ENCODE measurements at places on chromosomes 6 and 20. TPM values are rescaled to one million over a fixed set of nuclear protein-coding genes. Genes with fewer than 3 reads are reported as not detected.
A peak's percentile ranks its signal among the peaks of the same experiment; 100 is the strongest.

Gene PHIP
- 13.0 TPM for total RNA-seq

Gene ULBP1
- total RNA-seq = 0.38 TPM

Gene PLN
- 2,329 TPM for total RNA-seq

Gene SLC17A2
- not detected for total RNA-seq

Gene BNIP5
- not detected for total RNA-seq

Gene C20orf141
- not detected for total RNA-seq

Gene CAGE1
- total RNA-seq = not detected

Gene GLP1R
- total RNA-seq = 7.5 TPM

Gene SLC32A1
- total RNA-seq = not detected

Gene KCNS1
- 0.14 TPM for total RNA-seq

DNA sequence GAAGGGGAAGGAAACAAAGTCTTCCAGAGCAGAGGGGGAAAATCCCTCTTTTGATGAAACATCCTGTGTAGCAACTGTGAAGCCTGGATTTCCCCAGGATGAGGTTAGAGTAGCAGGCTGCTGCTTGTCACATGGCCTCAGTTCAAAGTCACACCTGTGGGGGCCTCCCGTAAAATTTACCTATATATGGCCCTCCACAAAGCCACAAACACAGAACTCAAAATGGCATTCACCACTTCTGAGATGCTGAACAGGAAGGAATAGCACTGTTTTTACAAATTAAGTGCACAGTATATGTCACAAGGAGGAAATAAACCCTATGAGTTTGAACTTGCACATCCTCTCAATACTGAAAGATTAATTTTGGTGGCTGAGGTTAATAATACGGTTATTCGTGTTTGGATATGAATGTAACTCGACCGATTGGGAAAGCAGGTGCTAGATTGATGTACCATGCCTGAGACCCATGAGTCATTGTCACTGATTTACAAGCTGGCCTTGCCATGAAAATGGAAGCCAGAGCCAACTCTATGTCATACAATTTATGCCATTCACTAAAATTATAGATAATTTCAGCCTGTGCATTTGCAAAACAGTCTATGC, 70.6 kb downstream of the SGK1 start:
- no peak for DNase-seq
- no peak overlapping the region for H3K27ac ChIP-seq

GRCh38 chr6:109306733-109307132, 75.5 kb downstream of the CD164 start:
- DNase-seq = no peak
- H3K36me3 ChIP-seq = no peaks in the 10 kb centered on the region
- H3K27ac ChIP-seq = no peak overlapping the region
- no peaks in the 10 kb centered on the region for H3K27me3 ChIP-seq

GRCh38 chr6:147821295-147821897, 312.9 kb downstream of the SAMD5 start:
- no peaks in the 10 kb centered on the region for H3K36me3 ChIP-seq
- no peak for DNase-seq
- no peak overlapping the region for H3K27ac ChIP-seq
- H3K27me3 ChIP-seq = no peaks in the 10 kb centered on the region
- no peak overlapping the region for H3K4me3 ChIP-seq

- H3K4me3 ChIP-seq = no peak overlapping the region
- no peak overlapping the region for H3K27ac ChIP-seq
- peaks cover 4% of the 10 kb centered on the region for H3K4me1 ChIP-seq
- DNase-seq = no peak
Observed at GRCh38 chr6:80165143-80165542, 58.7 kb downstream of the BCKDHB start.

DNA sequence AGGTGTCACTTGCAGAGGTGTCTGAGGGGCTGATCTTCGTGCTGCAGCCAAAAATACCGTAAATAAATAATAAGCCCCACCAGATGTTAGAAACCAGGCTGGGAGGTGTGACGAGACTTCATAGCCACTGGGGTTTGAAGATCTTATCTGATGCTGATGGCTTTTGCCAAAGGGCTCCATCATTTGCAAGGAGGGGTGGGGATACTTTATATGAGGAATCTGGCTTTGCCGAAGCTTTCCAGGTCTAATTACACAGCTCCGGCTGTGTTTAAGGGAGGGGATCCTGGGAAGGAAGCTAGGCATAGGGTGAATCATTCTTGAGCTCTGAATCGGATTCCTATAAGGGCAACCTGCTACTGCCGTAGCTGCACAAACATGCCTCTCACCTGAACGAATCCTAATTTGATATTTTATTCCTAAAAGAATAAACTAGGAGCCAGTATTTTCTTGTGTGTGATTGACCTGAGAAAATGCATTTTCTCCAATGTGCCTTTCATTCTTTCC, 249.6 kb downstream of the SOD2 start:
- no peaks in the 10 kb centered on the region for H3K36me3 ChIP-seq
- no peaks in the 10 kb centered on the region for H3K4me1 ChIP-seq
- peaks cover 77% of the 10 kb centered on the region for H3K27me3 ChIP-seq
- no peak overlapping the region for H3K27ac ChIP-seq
- H3K4me3 ChIP-seq = no peak overlapping the region

DNA sequence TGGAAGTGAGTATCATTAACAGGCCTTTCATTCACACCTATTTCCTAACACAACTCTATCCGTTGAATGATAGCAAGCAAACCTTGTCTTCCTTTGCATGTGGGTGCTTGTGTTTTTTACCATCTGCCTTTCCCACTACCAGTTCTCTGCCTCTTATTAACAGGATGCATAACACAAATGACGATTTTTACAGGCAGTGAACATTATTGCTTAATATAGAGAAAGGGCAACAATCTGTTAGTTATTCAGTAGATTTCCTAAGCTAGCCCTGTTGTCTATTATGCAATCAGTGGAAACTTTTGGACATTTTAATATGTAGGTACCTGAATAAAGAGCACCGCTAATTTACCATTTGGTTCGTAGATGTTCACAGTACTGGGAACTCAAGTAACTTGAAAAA, 348.8 kb upstream of the PLCB4 start:
- H3K27me3 ChIP-seq = no peaks in the 10 kb centered on the region
- H3K4me3 ChIP-seq = no peak overlapping the region
- DNase-seq = no peak
- peaks cover 3% of the 10 kb centered on the region for H3K4me1 ChIP-seq
- H3K27ac ChIP-seq = no peak overlapping the region

- H3K4me1 ChIP-seq = peaks cover 39% of the 10 kb centered on the region
- DNase-seq = no peak
- H3K36me3 ChIP-seq = peaks cover 13% of the 10 kb centered on the region
- no peaks in the 10 kb centered on the region for H3K27me3 ChIP-seq
Observed at GRCh38 chr6:111710911-111711310, 105.2 kb upstream of the TRAF3IP2 start.

GRCh38 chr6:24802271-24803059, 3.7 kb upstream of the ARMH2 start:
- H3K27ac ChIP-seq = no peak overlapping the region
- H3K4me3 ChIP-seq = no peak overlapping the region
- DNase-seq = no peak
- no peaks in the 10 kb centered on the region for H3K4me1 ChIP-seq
- H3K36me3 ChIP-seq = no peaks in the 10 kb centered on the region
- H3K27me3 ChIP-seq = no peaks in the 10 kb centered on the region

DNA sequence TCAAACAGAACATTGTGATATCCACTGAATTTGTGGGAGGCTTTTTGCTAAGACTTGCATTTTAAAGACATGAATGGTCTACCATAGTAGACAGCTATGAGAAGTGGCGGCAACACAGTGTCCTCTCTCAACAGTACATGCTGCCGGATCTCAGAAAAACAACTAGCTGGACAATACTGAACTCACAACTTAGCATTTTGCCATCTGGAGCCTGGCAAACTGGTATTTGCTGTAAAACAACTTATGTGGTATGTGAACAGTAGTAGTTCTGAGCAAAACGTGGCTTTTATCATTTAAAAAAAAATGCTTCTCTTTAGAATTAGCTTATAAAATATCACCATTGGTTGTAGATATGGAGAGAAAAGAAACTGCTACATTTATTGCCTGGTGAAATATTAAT, 3.3 kb upstream of the PXDC1 start:
- no peak overlapping the region for H3K4me3 ChIP-seq
- peaks cover 33% of the 10 kb centered on the region for H3K4me1 ChIP-seq
- H3K27me3 ChIP-seq = no peaks in the 10 kb centered on the region
- H3K36me3 ChIP-seq = no peaks in the 10 kb centered on the region

- no peak overlapping the region for H3K4me3 ChIP-seq
- H3K4me1 ChIP-seq = no peaks in the 10 kb centered on the region
- H3K27ac ChIP-seq = no peak overlapping the region
- no peaks in the 10 kb centered on the region for H3K36me3 ChIP-seq
Observed at GRCh38 chr6:138230759-138231380, 12.6 kb upstream of the PBOV1 start.

- H3K4me1 ChIP-seq = peaks cover 56% of the 10 kb centered on the region
- DNase-seq = no peak
- H3K4me3 ChIP-seq = no peak overlapping the region
Observed at GRCh38 chr6:39054577-39055142, 6.1 kb downstream of the GLP1R start.

DNA sequence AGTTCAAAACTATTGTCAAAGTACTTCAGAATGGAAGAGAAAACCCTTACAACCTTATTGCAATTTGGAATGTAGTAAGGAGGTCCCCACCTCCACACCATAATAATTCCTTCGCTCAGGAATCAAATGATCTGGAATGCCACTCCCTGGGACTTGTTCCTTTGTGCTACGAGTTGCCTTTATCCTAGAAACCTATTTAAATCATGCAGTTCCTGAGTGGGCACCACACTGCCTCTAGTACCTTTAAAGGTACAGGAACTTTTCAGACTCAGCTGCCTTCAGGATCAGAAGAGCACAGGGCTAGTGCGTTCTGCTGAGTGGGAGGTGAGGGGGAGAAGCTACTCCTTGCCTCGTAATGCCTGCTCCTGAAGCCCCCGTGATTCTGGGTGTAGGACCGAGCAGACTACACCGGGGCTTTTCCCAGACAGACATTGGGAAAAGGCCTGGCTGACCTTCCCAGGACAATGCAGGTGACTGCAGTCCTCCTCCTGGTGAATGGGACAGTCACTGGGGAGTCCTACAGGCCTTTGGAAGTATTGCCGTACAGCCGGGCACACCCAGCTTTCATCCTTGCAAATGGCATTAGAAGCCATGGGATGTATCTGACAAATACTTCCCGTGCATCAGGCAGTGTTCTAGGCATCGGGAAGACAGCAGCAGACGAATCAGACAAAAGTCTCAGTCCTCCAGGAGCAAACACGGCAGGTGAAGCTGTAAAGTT, 11.8 kb upstream of the TUBB2B start:
- H3K27me3 ChIP-seq = peaks cover 66% of the 10 kb centered on the region
- no peak overlapping the region for H3K27ac ChIP-seq
- DNase-seq = no peak
- no peaks in the 10 kb centered on the region for H3K4me1 ChIP-seq

DNA sequence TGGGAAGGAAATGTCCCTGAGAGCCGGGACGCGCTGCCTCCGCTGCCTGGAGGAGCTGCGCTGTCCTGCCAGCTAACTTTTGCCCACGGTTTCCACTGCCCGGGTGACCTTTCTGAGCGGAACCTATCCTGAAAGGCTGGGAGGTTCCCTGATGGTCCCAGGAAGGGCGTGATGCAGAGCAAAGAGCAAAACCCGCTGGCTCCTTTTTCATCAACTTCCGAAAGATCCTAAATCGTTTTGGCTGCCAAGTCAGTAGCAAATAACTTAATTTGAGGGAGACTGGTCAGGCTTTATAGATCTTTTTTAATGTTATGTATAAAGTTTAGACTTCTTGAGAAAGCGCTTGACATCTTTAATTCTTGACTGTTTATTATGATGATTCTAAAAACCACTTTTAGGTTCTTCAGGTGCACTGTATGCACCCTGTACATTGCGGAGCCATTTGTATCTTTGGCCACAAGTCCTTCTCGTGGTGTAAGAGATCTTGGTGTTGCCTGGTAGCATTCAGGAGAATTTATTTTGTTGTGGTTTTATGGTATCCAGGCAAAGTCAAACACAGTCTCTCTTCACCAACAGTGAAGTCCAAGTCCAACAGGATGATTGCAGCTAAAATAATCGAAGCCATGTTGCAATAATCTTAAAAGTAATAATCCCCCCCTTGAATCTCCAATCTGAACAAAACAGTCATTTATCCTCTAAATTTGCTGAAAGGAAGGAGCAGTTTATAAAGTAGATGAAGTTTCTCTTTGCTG, at the start of gene SYNE1:
TSS of gene SYNE1 (minus strand) at position 67 of the 752 bp plus-strand sequence. CDS start 9,031 bp downstream, outside the sequence.
- peak within 1 kb of the TSS; percentile 91 for H3K27ac ChIP-seq
- H3K27me3 ChIP-seq = peaks cover 13% of the 10 kb centered on the region
- peak within 1 kb of the TSS; percentile 80 for H3K4me3 ChIP-seq
- H3K36me3 ChIP-seq = no peaks in the 10 kb centered on the region
- peaks cover 36% of the 10 kb centered on the region for H3K4me1 ChIP-seq
- DNase-seq = no peak

DNA sequence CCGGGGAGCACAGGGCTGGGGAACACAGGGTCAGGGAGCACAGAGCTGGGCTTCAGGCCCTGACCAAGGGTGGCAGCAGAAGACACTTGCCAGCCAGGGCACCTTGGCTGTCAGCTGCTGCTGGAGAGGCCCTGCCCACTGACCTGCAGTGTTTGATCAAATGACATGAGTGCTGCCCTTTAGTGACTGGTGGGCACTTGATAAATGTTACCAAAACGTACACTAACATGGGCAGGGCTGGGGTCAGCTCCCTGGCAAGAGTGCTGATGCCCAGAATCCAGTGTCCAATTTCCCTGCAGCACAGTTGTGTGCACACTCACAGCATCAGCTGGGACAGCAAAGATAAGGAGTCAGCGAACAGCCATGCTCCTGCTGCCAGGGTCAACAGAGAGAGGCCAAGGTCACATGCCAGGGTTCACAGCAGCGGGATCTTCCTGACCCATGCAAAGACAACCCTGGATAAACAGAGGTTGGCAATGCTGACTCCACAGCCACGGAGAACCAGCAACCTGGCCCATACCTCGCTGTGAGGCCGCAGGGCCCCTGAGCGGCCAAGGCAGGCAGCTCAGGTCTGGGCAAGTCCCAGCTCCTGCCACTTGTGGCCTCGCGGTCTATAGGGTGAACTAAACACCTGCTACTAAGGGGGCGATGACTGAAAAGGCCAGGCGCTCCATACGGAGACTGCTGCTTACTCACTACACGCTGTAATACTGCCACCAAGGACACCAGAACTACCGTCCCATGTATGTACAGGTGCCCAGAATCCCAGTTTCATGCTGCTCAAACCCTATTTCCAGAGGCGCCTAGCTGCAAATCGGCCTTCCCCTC, 46.3 kb downstream of the NINL start:
- peak overlapping the region; percentile 69 for H3K4me3 ChIP-seq
- DNase-seq = peak; percentile 40
- H3K36me3 ChIP-seq = no peaks in the 10 kb centered on the region
- peak overlapping the region; percentile 86 for H3K27ac ChIP-seq

- H3K27me3 ChIP-seq = peaks cover 15% of the 10 kb centered on the region
- H3K4me1 ChIP-seq = peaks cover 46% of the 10 kb centered on the region
- H3K4me3 ChIP-seq = peak overlapping the region; percentile 4
- H3K36me3 ChIP-seq = no peaks in the 10 kb centered on the region
- DNase-seq = no peak
- H3K27ac ChIP-seq = peak overlapping the region; percentile 71
Observed at GRCh38 chr20:62494980-62495748, 19.4 kb upstream of the GATA5 start.

DNA sequence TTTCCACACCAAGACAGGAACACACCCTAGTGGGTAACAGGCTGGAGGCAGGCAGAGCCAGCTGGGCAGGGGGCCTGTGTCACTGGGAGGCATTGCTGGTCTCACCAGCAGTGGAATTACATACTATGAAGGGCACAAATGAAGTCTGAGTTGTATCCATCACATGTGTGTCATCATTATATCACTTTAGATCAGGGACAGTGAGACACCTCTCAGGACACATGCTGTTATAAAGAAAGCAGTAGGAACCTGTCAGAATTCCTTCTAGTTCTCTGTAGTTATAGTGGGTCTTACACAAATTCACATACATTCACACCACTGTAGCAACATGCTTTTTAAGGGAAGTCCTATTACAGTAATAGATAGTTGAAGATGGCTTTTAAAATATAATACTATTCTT, 63.5 kb upstream of the FYN start:
- no peak overlapping the region for H3K27ac ChIP-seq
- H3K4me3 ChIP-seq = no peak overlapping the region
- no peaks in the 10 kb centered on the region for H3K4me1 ChIP-seq
- H3K36me3 ChIP-seq = no peaks in the 10 kb centered on the region
- DNase-seq = no peak

Data from left ventricle myocardium inferior (tissue), 1 donor.